Kidney epithelial cell (primary cell): ENCODE measurements at places on chromosomes 13 and 19.

GRCh38 chr13:43301346-43301969 lies 278.1 kb downstream of the DNAJC15 start:
- no peak for DNase-seq

GRCh38 chr13:100128373-100128772 lies 39.5 kb downstream of the PCCA start:
- DNase-seq, result peak; percentile 25

DNA sequence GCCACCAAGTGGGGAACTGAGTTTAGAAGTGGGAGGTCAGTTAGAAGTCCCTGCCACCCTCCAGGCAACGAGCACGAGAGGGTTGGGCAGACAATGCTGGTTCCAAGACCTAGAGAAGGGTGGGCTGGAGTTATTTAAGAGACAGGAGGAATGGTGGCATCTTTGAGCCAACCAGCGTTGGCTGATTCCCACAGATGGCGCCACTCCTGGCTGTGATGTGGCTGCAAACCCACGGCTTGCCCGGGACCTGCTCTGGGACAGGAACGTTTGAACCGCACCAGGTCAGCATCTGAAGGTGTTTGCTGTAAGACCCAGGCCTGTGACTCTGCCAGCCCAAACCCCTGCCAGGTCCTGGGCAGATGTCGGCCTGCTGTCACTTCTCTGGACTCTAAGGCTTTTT lies 42.8 kb downstream of the BICRA start:
- DNase-seq, result no peak

DNA sequence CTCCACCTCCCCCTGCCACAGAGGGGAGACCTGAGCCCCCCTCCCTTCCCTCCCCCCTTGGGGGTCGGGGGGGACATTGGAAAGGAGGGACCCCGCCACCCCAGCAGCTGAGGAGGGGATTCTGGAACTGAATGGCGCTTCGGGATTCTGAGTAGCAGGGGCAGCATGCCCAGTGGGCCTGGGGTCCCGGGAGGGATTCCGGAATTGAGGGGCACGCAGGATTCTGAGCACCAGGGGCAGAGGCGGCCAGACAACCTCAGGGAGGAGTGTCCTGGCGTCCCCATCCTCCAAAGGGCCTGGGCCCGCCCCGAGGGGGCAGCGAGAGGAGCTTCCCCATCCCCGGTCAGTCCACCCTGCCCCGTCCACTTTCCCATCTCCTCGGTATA lies 2.4 kb upstream of the APOE start:
- no peak for DNase-seq

DNA sequence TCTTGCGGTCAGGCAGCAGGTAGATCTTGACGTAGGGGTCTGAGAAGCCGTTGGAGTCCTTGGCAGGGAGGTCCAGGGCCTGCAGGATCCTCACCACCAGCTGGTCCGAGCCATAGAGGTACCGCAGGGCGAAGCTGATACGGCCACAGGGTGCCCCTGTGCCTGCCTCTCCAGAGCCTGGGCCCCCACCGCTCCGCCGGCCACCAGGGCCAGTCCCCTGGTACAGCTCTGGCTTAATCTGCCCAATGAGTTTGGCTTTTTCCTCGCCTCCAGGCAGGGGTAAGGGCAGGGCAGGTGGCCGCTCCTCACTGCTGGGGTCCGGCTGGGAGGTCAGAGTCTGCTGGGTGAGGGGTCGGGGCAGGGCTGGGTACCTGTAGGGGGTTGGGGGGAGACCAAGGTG lies 9.9 kb downstream of the SYT3 start:
- no peak for DNase-seq

DNA sequence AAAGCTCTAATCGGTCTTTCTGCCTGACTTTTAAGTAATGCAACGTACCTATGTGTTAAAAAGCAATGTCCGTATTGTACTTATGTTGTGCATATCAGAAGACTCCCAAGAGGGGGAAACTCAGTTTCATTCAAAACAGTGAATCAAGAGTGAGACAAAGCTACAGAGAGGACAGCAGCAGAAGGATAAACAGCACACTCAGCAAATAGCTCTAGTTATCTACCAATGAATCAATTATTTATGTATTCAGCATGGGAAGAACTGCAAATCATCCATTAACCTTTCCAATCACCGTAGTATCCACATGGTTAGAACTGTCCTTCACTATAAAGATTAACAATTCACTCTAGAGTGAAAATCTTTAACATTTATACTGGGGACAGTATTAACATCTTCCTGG lies 36.7 kb upstream of the SOHLH2 start:
- DNase-seq, result no peak

- DNase-seq, result no peak
These were observed 4.1 kb upstream of the CIRBP start for GRCh38 chr19:1264801-1265614.

DNA sequence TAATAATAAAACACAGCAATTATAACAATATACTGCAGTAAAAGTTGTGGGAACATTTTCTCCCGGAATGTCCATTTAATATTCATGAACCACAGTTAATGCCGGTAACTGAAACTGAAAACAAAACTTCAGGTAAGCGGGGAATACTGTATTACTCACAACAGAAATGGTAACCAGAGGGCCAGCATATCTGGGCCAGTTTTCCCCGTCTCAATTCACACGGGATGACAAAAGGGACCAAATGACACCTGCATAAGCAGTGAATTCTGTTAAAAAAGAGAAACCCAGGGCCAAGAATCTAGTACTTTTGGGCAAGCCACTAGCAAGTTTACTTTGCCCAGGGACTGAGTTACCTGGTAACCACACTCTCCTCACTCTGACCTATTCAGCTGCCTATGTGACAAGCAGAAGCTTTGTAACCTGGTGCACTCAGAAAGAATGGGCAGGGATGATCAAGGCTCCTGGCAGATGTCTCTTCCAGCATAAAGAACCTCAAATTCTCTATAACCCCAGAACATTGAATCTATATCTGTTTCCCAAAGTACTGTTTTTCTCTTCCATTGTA lies 1171.2 kb downstream of the DIAPH3 start:
- no peak for DNase-seq

- DNase-seq, result no peak
These were observed 27.5 kb downstream of the VRK3 start for GRCh38 chr19:49997709-49998108.
